ENCODE measurements at places on chromosomes 7 and 10.

- ATAC-seq = no peak
- H3K4me1 ChIP-seq = peaks cover 11% of the 10 kb centered on the region
- H3K4me3 ChIP-seq = no peak overlapping the region
- H3K36me3 ChIP-seq = peaks cover 68% of the 10 kb centered on the region
- H3K27ac ChIP-seq = peak overlapping the region; percentile 75
- H3K27me3 ChIP-seq = no peaks in the 10 kb centered on the region
These were observed 82.7 kb upstream of the SAMD8 start for GRCh38 chr10:75028748-75029147.

DNA sequence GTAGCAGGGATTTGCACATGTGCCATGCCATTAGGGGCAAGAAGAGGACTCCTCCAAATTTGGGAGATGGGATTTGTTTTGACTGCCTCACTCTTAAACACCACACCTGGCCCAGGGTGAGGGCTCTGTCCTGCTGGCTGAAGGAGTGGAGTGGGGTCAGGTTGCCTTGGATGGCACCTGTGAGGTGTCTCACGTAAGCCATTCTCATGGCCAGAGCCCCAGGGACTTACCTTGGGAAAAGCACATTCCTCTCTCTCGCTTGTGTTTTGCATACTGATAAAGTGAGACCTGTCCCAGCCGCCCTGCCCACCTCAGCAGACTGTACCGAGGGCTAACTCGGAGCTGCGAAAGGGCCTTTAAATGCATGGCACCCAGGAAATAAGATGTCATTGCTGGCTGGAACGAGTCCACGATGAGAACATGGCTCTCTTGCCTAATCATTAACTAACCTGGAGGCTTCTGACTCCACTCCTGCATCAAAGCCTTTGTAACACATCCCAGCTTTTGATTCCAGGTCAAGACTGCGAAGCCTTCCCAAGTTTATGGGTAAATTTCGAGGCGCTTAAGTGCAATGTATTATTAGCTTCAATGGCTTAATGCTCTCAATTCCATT lies 184.0 kb upstream of the RNF32 start:
- no peak overlapping the region for H3K4me3 ChIP-seq
- ATAC-seq = no peak
- H3K27ac ChIP-seq = no peak overlapping the region
- H3K4me1 ChIP-seq = no peaks in the 10 kb centered on the region

DNA sequence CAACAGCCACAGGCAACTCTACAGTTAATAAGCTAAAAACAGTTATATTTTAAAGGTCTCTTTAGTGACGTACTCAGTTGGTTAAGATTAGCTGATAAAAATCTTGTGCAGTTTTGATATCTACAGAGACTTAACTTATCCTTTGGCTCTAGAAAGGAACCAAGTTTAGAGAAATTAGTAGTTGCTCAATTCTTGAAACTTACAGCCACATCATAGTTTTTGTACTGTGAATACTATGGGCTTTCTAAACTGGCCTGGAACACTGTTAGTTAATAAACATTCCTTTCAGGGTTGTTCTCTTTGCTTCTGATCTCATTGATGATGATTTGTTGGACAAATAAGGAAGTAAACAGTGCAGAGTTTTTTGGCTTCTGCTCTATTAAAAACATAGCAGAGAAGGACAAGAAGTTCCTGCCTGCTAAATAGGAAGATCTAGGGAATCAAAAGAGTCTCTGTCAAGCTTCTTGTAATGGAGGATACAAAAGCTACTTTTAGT lies 73.1 kb downstream of the MKLN1 start:
- H3K27me3 ChIP-seq = no peaks in the 10 kb centered on the region
- peaks cover 83% of the 10 kb centered on the region for H3K36me3 ChIP-seq
- ATAC-seq = no peak
- peaks cover 6% of the 10 kb centered on the region for H3K4me1 ChIP-seq
- H3K4me3 ChIP-seq = no peak overlapping the region

DNA sequence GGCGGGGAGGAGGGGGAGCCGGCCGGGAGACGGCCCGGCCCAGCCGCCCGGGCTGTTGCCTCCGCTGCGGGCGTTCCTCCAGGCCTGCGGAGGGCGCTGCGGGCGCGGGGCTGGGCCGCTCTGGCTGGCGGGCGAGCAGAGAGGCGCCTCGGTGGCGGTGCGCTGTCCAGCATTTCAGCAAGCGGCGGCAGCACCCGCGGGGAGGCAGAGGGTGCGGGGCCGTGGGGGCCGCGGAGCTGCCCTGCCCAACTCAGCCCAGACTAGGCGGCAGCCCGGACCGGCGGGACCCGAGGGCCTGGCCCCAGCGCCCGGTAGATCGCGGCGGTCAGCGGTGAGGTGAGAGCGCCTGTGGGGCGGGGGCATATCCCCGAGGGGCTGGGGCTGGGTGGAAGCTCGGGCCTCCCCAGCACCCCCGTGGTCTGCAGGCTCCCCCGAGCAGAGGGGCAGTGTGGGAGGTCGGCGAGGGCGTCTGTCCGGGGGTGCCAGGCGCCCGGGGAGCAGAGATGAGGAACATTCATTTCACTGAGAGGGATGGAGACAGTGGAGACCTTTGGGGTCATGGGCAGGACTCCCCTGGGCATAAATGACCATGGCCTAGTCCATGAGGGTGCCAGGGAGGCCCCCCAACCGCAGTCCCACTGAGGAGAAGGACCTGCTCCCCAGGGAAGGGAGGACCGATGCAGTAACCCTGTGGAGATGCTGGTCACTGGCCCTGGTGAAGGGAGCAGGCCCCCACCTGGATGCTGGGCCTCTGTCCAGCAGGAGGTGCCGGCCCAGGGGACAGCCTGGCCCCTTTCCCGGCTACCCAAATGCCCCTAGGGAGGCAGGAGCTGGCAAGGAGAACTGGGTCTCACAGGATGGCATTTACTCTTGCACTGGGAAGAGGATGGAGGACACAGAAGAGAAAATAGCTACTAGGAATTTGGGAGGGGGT lies at the start of gene SRRM3:
SRRM3 (plus strand) TSS at position 165 of the 934 bp plus-strand sequence. CDS start 33,171 bp downstream, outside the sequence.
- peaks cover 25% of the 10 kb centered on the region for H3K27me3 ChIP-seq
- no peak within 1 kb of the TSS for H3K4me3 ChIP-seq
- H3K36me3 ChIP-seq = no peaks in the 10 kb centered on the region
- no peaks in the 10 kb centered on the region for H3K4me1 ChIP-seq
- ATAC-seq = peak; percentile 96

DNA sequence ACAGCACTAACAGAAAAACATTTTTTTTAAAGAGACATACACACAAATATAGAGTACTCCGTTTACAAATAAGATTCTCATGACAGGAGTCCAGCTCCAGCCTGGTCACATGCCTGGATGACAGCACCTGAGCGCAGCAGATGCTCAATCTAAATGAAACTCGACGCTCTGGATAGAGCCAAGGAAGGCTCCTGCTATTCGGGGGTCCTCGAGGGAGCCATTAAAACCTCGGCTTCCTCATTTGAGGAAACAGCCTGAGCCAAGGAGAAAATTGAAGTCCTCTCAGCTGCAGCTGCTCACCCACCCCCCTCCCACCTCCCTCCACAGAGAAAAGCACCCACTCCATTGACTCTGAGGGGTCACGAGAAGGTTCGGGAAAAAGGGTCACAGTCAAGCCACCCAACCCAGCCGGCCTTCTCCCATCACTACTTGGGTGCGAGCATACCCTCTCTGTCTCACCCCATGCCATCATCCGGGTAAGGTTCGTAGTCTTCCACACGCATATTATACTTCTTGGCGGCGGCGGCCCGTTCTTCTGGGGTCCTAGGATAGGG lies 673 bp downstream of the NDUFB8 start:
- peaks cover 62% of the 10 kb centered on the region for H3K36me3 ChIP-seq
- peak overlapping the region; percentile 94 for H3K27ac ChIP-seq
- peak; percentile 12 for ATAC-seq
- no peaks in the 10 kb centered on the region for H3K27me3 ChIP-seq

DNA sequence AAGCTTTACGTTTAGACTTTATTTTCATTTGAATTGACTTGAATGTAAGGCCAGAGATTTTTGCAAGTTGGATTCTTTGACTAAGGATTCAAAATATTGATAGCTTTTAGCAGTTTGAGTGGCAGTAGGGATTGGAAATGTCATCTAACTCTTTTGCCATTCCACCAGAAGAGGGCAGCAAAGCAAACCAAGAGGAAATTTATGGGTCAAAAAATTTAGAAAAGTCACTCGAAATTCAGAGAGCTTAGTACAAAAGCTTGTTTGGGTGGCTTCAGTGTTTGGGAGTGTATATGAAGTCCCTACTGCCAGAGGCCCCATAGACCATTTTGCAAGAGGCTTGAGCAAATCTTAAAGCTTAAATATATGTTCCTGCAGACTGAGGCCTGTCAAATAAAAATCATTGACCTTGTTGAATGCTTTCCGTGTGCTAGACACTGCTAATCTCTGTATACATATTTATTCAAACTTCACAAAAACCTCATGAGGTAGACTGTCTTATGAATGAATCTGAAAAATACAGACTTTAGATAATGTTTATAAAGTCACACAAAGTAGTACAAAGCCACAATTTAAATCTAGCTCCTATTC lies 44.6 kb upstream of the RSBN1L start:
- no peaks in the 10 kb centered on the region for H3K4me1 ChIP-seq
- ATAC-seq = no peak
- H3K4me3 ChIP-seq = no peak overlapping the region
- H3K27ac ChIP-seq = no peak overlapping the region
- H3K36me3 ChIP-seq = no peaks in the 10 kb centered on the region

GRCh38 chr7:50202052-50202555 lies 102.4 kb upstream of the IKZF1 start:
- no peak overlapping the region for H3K4me3 ChIP-seq
- ATAC-seq = no peak
- no peak overlapping the region for H3K27ac ChIP-seq
- no peaks in the 10 kb centered on the region for H3K27me3 ChIP-seq

- H3K4me3 ChIP-seq = peak overlapping the region; percentile 69
- no peaks in the 10 kb centered on the region for H3K36me3 ChIP-seq
- H3K27ac ChIP-seq = peak overlapping the region; percentile 73
- H3K27me3 ChIP-seq = no peaks in the 10 kb centered on the region
These were observed 570 bp upstream of the PRTFDC1 start for GRCh38 chr10:24952707-24953645.

DNA sequence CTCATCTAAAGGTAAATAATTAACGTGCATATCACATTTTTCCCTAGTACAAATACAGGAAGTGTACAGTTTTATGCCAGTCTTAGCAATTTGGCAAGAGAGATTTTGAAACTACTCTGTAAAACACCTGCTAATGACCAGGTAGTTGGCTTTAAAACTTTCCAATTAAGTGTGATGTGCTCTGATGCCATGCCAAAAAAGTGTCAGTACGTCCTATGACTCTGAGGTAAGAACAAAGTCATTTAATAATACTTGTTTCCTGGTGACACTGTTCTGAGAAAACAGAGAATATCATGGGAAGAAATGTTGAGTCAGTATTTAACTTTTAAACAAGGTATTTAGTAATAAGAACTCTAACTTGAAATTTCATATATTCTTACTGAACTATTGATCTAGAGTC lies 9.6 kb downstream of the PDZD8 start:
- peaks cover 35% of the 10 kb centered on the region for H3K4me1 ChIP-seq
- peak overlapping the region; percentile 17 for H3K27ac ChIP-seq
- no peaks in the 10 kb centered on the region for H3K27me3 ChIP-seq
- ATAC-seq = peak; percentile 69
- peak overlapping the region; percentile 11 for H3K4me3 ChIP-seq

DNA sequence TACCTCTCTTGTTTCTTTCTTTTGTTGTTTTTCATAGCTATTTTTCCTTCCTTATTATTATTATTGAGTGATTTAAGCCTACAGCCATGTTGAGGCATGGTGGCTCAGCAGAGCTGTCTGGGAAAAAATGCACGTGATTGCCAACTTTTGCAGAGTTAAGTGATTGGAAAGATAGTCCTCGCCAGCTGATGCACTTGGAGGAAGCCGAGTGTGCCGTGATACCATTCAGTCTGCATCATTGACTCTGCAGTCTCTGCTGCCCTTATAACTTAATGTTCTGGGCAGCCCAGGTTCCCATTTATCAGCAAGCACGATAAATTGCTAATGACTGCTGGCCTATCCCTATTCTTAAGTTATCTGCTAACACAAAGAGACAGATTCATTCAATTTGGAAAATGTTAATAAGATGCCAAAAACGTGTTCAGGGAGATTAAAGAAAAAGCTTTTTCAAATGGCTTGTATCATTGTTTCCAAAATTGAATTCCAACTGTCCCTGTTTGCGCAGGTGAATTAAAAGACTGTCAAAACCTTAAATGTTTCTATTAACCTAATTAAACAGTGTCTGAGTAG lies 232.9 kb upstream of the NPY start:
- H3K36me3 ChIP-seq = no peaks in the 10 kb centered on the region
- H3K4me1 ChIP-seq = peaks cover 9% of the 10 kb centered on the region
- peaks cover 22% of the 10 kb centered on the region for H3K27me3 ChIP-seq
- no peak for ATAC-seq
- H3K4me3 ChIP-seq = no peak overlapping the region

GRCh38 chr7:151133986-151134742 lies 33.3 kb downstream of the GBX1 start:
- H3K4me3 ChIP-seq = no peak overlapping the region
- H3K27me3 ChIP-seq = no peaks in the 10 kb centered on the region
- no peak overlapping the region for H3K27ac ChIP-seq
- no peak for ATAC-seq
- H3K4me1 ChIP-seq = no peaks in the 10 kb centered on the region
- H3K36me3 ChIP-seq = peaks cover 20% of the 10 kb centered on the region

DNA sequence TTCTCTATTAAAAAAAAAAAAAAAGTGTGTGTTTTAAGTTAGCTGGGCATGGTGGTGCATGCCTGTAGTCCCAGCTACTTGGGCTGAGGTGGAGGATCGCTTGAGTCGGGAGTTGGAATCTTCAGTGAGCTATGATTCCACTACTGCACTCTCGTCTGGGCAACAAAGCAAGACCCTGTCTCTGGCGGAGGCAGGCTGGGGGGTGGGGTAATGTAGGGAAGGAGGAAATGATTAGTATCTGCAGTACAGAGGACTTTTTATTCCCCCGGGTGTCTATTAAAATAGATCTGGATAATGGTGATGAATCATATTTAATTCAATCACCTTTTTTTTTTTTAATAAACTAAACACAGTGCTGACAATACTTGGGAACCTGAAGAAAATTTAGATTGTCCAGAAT lies 6.5 kb downstream of the CBX3 start:
- H3K27me3 ChIP-seq = no peaks in the 10 kb centered on the region
- ATAC-seq = no peak
- H3K36me3 ChIP-seq = peaks cover 100% of the 10 kb centered on the region
- H3K4me1 ChIP-seq = peaks cover 31% of the 10 kb centered on the region
- H3K4me3 ChIP-seq = no peak overlapping the region

DNA sequence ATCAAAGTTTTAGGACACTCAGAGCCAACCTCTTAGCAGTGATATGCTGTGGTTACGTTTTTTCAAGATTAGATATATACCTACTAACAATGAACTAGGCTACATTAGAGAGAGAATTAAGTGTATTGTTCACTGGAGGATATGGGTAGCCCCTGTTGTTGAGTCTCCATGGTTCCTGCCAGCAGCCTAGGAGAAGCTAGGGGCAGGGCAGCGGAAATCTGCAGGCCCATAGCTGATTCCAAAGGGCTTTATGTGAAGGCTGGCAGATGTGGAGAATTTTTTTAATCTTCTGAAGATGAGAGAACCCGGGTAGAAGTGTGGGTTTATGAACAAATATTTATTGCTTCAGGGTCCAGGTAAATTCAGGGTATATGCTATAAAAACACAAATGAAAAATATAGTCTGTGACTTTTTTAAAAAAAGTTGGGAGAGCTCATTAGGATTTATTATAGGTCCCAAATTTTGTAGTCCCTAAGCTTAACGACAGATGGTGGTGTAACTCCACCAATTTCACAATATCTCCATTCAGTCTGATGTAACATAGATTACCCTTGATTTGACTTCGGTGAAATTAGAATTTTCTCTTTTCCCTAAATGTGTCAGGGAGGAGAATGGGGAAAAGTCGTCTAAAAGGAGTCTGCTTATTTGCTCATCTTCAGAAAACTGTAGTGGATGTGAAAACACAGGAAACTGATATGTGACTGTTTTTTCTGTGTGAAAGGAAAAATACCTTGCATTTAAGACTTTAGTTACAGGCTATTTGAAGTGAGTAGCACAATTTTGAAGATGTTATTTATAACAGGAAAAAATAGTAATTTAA lies 163.0 kb upstream of the PPP1R3A start:
- H3K4me1 ChIP-seq = peaks cover 18% of the 10 kb centered on the region
- H3K27me3 ChIP-seq = peaks cover 56% of the 10 kb centered on the region
- H3K27ac ChIP-seq = no peak overlapping the region

All from activated T-helper 17 cell treated with anti-CD3 and anti-CD28 coated beads, Interleukin-2, amount 50 U/mL, for 72 hours (primary cell).